ENCODE measurements at places on chromosomes 16 and 17.

GRCh38 chr17:34665150-34665806 lies 85.9 kb downstream of the TMEM132E start:
- no peak for DNase-seq

DNA sequence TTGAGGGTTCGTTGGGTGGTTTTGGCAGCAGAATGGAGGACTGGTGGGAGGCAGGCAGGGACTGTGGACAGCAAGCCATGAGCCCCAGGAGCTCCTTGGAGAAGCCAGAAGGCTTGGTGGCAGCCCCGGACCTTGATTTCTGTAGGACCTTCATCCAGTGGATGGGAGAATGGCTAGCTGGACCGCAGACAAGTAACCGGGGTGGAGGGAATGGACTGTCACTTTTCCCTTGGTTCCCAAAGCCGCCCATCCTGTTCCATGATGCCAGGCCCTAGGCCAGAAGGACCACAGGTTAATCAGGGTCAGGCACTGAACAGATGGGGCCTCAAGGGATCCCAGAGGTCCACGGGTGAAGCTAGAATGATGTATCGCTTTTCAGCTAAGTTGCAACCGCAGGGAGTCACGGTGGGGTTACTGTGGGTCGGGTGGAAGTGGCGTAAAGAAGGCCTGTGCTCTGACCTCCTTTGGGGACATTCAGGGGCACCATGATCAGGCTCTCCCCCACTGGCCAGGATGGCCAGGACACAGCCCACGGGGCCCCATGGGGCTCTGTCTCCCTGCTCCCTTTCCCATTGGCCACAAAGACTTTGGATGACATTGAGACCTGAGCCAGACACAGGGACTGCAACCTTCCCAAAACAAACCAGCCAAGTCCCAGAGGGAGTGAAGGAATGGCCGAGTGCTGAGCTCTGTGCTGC lies 66.9 kb upstream of the MRTFB start:
- no peak for DNase-seq

- no peak for DNase-seq
These were observed 20.0 kb upstream of the ITGAX start for GRCh38 chr16:31334934-31335333.

DNA sequence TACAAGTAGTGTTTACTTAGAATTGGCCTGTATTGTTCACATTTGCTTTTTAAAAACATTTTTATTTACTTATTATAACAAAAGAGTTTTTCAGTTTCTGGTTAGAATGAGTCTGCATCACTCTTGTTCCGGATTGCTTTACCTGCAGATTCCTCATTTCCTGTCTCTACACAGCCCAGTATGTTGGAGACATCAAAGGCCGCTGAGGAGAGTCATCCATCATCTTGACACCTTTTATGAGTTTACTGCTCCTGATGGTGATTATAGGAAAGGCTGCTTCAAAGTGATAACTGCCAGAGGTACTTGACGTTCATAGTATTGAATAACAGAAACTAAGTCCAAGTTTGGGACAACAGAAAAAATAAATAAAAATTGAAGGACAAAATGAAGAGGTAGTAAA lies 490.5 kb upstream of the CA10 start:
- no peak for DNase-seq

DNA sequence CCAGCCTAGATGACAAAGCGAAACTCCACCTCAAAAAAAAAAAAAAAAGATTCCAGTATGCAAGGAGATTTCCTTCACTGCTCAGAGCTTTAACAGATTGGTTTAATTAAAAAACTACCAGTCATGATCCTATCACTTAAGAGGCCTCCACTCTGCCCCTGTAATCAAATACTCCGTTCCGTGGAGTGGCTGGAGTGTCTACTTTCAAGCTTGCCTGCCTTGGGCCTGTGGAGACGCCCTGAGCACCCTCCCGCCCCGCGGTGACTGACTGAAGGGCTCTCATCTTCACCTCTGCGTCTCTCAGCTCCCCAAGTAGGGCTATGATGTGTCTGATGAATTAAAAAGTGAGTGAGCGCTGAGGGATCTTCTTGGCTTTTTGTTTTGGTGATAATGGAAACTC lies 25.3 kb upstream of the TRPV3 start:
- DNase-seq = no peak

- DNase-seq = no peak
These were observed 44.1 kb downstream of the COG7 start for GRCh38 chr16:23408823-23409298.

- no peak for DNase-seq
These were observed 9.6 kb downstream of the ITGA2B start for GRCh38 chr17:44379887-44380286.

DNA sequence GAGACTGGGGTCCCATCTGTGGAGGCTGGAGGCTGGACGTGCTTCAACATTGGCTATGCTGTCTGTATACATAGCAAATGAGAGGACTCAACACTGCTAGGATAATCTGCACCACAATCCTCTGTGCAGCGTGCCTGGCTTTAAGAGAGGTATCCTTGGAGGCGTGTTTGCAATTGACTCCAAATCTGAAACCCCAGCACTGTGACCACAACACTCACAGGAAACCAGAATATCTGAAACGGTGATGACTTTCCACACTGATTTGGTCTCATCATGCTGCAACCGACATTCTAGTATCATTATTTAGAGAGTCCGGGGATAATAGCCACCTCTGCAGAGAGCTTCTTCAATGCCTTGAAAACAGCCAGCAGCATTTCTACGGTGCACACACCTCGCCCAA lies 35.1 kb downstream of the TLE7 start:
- no peak for DNase-seq

GRCh38 chr17:39921323-39921722 lies 2.9 kb upstream of the GSDMB start:
- no peak for DNase-seq

- no peak for DNase-seq
These were observed 190.2 kb upstream of the CDH11 start for GRCh38 chr16:65312071-65312470.

GRCh38 chr17:22505660-22506059 lies 813.3 kb downstream of the KCNJ18 start:
- no peak for DNase-seq

DNA sequence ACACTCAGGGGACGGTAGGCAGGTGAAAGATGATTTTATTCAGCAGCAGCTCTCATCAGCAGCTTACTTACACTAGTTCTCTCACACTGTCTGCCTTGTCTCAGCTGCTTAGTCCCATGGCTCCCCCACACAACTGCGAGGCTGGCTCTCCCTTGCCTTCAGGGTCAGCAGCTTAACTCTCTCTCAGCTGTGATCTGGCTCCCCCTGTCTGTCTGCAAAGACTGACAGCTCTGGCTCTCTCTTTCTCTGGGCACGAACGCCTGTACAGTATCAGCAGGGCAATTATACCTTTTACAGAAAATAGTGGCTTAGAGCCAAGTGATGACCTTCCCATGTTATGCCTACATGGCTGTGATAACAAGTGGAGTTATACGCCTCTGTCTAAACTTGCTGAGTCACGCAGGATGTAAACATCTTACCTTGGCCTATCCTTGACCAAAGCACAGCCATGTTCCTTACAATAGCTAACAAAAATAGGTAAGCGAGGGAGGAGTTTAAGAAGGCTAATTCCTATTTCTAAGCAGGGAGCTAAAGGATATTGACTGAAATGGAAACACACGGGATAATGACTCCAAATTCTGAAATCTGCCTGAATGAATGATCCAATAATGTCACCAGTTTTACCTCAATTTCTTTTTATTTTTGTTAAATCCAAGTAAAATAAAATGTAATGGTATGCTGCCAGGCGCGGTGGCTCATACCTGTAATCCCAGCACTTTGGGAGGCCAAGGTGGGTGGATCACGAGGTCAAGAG lies 1.1 kb upstream of the NDUFAB1 start:
- DNase-seq = peak; percentile 12

DNA sequence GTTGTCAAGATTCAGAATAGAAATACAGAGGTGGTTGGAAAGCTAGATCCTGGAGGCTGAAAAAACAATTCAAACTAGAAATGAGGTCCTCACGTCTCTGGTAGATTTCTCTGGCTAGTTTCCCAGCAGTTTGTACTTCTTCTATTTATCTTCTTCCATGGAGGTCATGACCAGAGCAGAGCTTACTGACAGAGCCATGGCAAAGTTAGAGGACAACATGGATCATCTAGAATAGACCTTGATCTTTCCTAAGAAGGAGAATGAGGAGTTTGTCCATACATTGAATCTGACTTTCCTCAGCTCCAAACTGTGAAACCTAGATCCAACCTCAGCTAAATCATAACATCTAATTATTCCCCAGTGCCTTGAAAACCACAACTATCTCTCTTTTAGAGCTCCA lies 900.8 kb upstream of the GOT2 start:
- no peak for DNase-seq

DNA sequence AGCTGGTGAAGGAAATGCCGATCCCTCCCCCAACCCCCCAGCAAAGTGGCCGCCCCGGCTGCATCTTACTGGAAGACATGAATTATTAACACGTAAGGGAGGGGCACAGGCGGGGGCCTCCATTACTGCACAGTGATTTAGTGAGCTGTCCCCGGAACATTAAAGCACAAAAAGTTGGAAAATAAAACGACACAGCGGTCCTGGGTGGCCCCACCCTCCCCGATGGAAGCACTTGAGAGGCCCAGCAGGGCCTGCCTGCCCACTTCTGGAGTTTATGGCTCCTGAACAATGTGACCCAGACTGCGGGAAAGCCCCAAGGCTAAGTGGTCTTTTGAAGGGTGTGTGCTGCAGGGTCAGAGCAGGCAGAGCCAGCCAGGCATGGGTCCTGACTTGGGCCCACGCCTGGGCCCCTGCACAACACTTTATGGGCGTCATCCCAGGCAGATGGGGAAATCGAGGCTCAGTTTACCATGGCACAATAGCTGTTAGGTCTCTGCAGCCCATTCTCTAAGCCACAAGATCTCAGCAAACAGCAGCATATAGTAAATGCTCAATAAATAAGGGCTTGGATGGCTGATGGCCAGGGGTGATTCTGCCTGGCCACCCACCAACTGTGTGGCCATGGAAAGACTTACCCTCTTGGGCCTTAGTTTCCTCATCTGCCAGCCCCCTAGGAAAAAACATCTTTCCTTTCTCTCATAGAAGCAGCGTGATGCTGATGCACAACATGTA lies 22.8 kb downstream of the CCDC102A start:
- no peak for DNase-seq

DNA sequence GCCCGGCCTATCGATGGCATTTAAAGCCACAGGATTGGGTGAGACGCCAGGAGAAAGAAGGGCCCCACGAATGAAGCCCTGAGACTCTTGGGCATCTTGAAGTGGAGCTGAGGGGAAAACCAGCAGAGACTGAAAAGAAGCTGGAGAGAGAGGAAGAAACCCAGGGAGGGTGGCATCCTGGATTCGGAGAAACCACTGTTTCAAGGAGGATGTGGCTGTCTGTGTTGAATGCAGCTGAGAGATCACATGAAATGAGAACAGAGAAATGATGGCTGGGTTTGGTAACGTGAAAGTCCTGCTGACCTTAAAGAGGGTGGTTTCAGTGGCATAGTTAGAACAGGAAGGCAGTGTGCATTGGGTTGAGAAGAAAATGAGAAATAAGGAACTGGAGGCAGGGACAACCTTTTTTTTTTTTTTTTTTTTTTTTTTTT lies 3.8 kb downstream of the TNFSF12 start:
- peak; percentile 58 for DNase-seq

DNA sequence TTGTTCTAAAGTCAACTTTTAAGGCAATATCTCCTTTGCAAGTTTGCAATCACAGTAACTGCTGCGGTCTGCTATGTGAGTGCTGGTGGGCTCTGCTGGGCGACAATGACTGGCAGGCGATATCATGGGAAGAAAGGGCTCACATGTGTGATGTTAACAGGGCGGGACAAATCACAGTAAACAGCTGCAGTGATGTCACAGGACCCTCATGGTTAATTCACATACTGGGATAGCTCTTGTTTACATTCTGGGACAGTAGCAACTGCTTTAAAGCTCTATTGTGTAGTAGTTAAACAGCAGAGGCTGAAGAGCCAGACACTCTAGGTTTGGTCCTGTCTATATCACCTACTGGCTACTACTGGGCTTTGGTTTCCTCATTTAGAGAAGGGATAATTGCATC lies 257.2 kb upstream of the ASIC2 start:
- no peak for DNase-seq

- no peak for DNase-seq
These were observed 24.9 kb upstream of the CDC42EP4 start for GRCh38 chr17:73336408-73337329.

DNA sequence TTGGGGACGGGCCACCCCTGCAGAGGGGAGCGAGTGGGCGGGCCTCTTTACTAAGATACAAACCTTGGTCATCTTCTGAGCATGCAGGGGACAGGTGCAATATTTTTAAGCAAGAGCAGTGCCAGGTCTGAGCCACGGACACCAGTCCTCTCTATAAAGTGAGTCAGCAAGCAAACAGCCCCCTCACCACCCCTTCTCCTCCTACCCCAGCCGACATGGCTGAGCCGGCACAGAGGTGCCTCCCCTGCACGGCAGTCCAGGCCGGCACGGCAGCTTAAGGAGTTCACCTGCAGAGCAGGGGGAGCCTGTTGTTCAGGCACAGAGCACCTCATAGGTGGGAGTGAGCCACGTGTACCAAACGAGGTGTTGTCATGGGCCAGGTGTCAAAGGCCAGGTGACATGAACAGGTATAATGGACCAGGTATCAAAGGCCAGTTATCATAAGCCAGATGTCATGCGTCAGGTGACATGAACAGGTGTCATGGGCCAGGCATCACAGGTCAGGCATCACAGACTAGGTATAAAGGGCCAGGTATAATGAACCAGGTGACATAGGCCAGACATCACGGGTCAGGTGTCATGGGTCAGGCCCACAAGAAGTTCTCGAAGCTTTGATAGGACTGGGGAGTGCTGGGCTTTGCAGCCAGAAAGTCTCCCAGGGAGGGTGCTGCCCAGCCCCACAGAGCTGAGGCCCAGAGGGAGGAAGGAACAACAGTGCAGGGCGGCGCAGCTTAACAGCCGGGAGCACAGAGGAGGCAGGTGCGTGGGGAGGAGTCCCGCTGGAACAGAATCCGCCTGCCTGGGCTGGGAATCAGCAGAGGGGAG lies 42.6 kb upstream of the ZNF469 start:
- no peak for DNase-seq

GRCh38 chr17:19239544-19239943 lies 2.4 kb downstream of the EPN2 start:
- DNase-seq = no peak

GRCh38 chr16:17440131-17440530 lies 30.6 kb downstream of the XYLT1 start:
- no peak for DNase-seq

DNA sequence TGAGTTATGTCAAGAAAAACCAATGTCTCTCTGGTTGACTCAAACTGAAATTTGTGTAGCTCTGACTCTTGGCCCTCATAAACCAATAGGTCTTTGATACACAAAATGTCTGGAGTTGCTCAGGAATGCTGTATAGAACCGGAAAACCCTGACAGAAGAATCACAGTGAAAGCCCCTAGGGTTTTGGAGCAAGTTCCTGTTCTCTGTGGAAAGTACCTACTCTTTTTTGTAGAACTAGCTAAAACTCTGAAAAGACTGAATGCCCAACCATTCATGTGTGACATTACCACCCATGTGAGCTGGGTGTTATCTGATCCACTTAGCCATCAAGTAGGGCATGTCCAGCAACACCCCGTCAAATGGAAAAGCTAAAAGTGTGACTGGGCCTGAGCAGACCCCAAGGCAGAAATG lies 28.8 kb downstream of the CCL4 start:
- no peak for DNase-seq

All from activated T-helper 2 cell treated with anti-CD3 and anti-CD28 coated beads, Interferon-gamma antibody, Interleukin-2, Interleukin-4, amounts not matched to agents 10 μg/mL and 5 μg/mL and 100 μg/mL, durations not matched to agents 14 hours and 24 hours and 36 hours (primary cell).